ENCODE measurements at places on chromosomes 6 and 20. TPM values are rescaled to one million over a fixed set of nuclear protein-coding genes. Genes with fewer than 3 reads are reported as not detected.

DNA sequence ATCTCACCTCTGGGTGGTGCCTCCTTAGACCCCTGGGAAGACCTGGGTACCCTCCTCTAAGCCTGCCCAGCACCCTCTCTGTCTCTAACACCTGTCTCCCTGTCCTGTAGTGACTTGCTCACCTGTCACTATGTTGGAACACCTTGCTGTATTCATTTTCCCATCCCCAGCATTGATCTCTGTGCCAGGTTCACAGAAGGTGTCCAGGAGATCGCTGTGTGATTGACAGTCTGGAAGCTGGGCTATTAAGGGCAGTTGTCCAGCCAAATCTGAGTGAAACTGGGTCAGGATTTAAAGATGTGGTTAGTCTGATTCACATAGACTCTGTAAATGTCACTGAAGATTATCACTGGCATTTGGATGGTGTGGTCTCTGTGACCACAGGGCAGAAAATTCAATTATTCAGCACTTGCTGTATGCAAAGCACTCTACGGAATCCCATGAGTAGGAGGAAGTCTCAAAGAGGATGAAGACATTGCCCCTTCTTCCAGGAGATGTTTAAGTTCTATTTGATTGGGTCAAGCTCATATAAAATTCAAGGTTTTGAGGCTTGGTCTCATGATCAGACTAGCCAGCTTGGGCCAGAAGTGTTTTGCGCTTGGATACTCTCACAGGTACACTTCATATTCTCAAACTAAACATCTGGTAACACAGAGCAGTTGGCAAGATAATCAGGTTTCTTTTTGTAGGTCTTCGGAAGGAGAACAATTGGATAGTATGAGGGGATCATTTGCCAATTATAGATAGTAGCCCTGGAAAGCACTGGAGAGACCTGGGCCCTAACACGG is 57.8 kb upstream of the TAGAP start:
- no peak for DNase-seq

GRCh38 chr20:2814587-2815051 is at the start of gene C20orf141:
C20orf141 (plus strand) TSS chr20:2814987; CDS start chr20:2815185, 198 bp downstream.
- DNase-seq = peak; percentile 64

DNA sequence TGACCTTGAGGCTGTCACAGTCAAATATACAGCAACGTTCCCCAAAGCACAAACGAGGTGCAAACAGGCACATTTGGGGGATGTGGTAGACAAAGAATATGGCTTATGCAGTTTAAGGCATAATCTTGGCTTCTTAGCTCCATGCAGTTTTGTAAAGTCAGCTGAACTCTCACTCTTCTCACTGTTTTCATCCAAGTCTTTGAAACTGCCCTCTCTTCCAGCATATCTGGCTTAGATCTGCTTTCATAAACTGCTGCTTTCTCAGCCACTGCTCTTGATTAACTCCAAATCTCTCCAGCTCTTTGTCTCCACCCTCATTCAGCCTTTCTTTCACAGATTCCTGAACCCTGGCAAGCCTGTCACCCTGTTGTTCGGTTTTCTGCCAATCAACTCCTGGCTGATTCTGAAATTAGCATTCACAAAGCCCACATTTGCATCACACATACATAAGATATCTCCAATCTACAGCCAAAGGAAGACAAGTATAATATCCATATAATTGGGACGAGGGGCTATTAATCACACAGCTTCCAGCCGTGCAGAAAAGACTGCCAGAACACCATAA is 301.1 kb upstream of the RNF217 start:
- DNase-seq = no peak

GRCh38 chr20:4702562-4703280 is 19.0 kb upstream of the PRND start:
- peak; percentile 37 for DNase-seq

DNA sequence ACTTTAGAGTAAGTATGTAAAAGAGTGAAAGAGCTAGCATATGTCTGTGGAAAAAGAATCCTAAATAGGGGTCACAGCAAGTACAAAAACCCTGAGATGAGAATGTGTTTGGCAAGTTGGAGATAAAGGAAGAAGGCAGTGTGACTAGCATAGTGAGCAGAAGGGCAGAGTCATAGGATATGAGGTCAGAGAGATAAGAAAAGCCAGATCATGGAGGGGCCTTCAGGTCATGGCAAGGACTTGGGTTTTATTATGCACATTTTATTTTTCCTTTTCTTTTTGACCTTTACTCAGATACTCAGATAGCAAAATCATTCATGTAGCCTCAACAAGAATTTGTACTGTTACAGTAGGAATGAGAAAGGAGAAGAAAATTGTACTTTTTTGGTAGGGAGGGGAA is 138.0 kb downstream of the GJA1 start:
- no peak for DNase-seq

DNA sequence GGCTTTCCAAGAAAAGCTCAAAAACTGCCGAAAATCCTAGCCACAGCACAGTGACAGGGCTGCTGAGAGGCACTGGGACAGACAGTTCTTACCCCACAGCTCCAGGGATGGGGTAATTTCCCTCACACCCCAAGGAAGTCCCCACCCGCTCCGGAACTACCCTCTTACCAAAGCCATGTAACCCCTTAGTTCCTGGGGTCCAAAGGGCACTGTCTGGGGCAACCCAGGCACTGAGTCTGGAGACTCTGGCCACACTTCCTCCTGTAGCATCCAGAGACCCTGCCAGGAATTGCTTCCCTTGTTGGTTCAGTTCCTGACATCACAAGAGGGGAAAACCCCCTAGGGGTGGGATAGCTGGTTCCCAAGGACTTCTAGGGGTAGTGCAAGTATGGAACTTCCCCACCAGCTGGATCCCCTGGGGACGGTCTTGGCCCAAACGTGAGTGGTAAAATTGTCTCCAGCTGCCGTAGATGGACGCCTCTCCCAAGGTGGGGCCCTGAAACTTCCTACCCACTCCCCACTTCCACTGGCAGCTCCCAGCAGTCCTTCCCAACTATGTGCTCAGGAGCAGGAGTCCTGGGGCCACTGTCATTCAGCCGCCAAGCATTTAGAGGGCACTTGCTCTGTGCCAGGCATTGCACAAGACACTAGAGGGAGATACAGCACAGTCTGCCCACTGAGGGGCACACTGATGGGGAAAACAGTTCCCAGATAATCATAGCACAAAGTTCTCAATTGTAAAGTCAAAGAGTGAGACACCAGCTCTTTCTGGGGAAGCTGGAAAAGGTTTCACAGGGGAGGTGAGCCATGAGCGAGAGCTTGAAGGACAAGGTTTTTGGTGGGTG is 17.2 kb upstream of the HCK start:
- DNase-seq = no peak

GRCh38 chr6:90106449-90106848 is 190.2 kb downstream of the BACH2 start:
- no peak for DNase-seq

- DNase-seq = no peak
Observed at GRCh38 chr6:11525468-11526155, 11.9 kb upstream of the TMEM170B start.

GRCh38 chr20:44869471-44869870 is 16.0 kb upstream of the YWHAB start:
- no peak for DNase-seq

DNA sequence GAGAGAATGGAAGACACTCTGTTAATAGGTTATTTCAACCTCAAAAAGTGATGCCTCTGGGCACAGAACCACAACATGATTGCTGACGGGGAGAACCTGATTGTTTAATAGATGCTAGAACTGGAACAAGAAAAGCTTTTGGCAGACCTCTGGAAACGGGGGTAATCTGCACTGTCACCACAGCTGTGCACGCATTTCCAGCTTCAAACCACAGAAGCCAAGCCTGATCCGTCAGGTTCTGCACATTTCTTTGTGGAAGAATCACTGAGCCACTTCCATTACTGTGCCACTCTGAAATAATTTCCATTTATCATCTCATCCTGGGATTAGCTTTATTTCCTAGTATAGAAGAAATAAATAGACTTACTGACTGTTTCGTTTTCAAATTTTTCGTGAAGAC is 309.3 kb downstream of the FARS2 start:
- no peak for DNase-seq

GRCh38 chr6:6085928-6086668 is 79.4 kb upstream of the NRN1 start:
- no peak for DNase-seq

DNA sequence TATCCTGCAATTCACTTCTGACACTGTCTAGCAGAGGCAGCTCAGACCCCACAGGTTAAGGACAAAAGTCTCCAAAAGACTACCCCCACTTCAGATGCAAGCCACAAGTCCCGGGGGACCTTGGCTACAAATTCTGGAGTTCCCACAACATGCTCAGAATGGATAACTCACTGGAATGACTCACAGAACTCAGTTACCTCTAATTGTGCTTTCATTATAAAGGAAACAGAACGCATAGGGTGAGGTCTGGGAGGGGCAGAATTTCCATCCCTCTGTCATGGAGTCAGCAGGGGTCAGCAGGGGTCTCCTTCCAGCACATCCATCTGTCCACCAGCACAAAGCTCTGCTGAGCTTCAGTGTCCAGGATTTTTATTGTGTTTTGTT is 184.2 kb downstream of the CDH4 start:
- DNase-seq = no peak

- peak; percentile 74 for DNase-seq
Observed at GRCh38 chr20:35009665-35010328, 54.1 kb downstream of the MYH7B start.

GRCh38 chr20:16059841-16060240 is 513.4 kb downstream of the KIF16B start:
- DNase-seq = no peak

DNA sequence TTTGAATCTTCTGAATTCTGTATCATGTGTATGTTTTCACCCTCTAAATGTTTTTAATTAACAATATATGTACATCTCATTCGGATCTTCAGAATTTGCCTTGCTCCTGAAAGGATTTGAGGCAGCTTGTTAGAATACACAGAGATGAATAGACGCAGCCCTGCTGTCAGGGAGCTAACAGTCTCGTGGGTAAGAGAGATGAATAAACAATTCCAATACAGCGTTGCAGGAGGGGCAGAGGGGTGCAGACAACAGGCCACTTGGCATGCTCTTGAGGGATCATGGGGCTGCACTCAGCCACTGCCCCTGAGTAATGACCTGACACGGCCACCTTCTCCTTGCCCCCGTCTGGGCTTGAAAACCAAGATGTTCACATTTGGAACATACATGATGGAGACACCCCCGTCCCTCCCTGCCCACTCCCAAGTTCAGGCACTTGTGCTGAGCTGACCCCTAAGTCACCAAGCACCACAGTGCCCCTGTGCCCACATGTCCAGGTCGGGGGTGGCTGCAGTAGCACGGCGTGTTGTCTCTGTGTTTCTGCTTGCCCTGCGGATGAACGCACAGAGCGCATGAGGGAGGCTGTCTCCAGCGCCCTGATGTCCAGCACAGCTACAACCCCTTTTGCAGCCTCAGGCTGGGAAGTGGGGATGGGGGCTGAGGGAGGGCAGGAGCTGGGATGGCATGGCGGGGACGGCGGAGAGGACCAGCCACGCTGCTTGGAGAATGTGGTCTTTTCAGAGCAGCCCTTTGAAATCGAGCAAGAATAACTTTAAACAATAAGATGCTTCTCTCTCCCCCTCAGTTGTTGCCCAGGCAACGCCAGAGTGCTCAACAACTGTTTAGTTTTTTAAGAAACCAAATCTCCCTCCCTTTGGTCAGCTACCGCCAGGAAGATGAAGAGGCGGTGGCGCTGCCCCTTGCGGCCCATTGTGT is 33.0 kb upstream of the CDH22 start:
- DNase-seq = no peak

GRCh38 chr6:41164551-41165120 is 1.7 kb upstream of the TREM2 start:
- no peak for DNase-seq

- DNase-seq = no peak
Observed at GRCh38 chr6:56574292-56574691, 68.4 kb downstream of the DST start.

DNA sequence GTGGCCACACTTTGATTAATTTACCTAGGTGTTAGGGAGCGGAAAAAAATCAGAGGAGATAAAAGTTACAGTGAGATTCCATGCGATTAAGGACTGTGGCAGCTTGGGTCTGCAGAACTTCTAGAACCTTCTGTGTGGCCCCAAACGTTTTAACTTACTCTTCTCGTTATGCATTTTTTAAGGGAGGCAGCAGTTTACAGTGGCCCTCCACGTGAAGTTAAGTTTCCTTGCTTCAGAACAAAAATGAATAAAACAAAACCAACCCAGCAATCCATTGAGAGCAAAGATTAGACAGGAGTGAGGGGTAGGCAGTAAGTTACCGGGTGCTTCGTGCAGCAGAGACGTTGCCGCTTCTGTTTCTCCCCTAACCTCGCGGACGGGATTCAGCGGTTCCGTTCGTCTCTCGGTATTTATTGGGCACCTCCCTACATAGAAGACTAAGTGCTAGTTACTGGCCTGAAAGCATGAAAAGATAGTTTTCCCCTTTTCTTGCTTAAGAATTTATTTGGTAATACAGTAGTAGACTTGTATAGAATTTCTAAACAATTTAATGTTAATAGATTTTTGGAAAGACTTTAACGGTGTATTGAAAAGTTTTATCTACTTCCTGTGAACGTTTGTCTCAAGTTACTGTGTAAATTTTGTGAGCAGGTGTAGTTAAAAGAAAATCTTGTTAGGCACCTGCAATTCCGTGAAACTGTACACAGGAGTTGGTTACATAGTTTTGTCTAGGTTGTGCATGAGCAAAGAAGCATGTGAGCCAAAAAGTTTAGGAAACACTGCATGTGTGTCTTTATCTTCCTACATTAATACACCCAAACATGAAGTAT is 1.1 kb downstream of the BAG2 start:
- no peak for DNase-seq

GRCh38 chr6:165805636-165806035 is 142.6 kb upstream of the PDE10A start:
- DNase-seq = no peak

DNA sequence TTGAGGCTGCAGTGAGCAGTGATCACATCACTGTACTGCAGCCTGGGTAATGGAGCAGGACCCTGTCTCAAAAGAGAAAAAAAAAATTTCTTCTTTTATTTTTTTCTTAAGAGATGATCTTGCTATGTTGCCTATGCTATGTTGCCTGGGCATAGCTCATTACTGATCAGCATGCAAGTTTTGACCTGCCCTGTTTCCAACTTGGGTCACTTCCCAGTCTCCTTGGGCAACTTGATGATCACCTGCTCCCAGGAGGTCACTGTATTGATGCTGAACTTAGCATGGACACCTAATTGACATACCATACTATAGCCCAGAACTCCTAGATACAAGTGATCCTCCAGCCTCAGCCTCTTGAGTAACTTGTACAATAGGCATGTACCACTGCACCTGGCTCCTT is 30.7 kb upstream of the NANP start:
- DNase-seq = no peak

CLPSL1 gene
- not detected for total RNA-seq

FLRT3 gene
- 0.06 TPM for total RNA-seq

PLEKHG1 gene
- 71.1 TPM for total RNA-seq

All from mesenteric fat pad (tissue), 1 donor.